ENCODE measurements at places on chromosomes 5 and 9.

GRCh38 chr5:16707869-16708192 lies 91.0 kb upstream of the RETREG1 start:
- H3K4me3 ChIP-seq, result no peak overlapping the region
- no peaks in the 10 kb centered on the region for H3K4me1 ChIP-seq
- DNase-seq, result no peak
- H3K36me3 ChIP-seq, result peaks cover 64% of the 10 kb centered on the region
- H3K27me3 ChIP-seq, result no peaks in the 10 kb centered on the region
- no peak overlapping the region for H3K27ac ChIP-seq

- H3K36me3 ChIP-seq, result no peaks in the 10 kb centered on the region
- no peak for DNase-seq
- H3K27me3 ChIP-seq, result no peaks in the 10 kb centered on the region
- H3K27ac ChIP-seq, result no peak overlapping the region
Observed at GRCh38 chr9:34500623-34501267, 22.0 kb downstream of the ENHO start.

DNA sequence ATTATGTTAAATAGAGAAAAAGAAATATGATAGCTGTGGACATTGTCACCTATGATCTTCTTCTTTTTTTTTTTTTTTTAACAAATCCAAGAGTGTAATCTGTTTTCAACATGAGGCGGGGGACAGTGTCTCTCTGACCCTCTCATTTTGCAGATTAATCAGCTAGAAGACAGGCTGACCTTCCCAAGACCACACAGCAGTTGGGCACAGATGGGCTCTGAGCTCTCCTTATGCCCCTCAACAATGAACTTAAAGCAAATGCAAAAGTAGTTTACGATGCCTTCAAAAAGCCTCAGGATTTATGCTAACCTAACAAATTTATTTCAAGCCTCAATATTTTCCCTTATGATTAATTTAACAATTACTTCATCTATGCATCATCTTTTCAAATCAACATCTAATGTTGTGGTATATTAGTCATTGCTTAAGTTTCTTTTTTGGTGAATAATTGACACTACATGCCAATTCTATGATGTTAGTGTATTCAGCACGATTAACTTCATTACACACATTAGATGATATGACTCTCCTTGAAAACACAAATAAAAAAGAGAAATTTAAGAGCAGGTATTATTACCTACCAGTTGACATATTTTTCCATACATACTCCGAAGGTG lies 7.4 kb downstream of the NFIL3 start:
- H3K36me3 ChIP-seq, result no peaks in the 10 kb centered on the region
- peaks cover 42% of the 10 kb centered on the region for H3K4me1 ChIP-seq
- no peak overlapping the region for H3K27ac ChIP-seq
- no peak overlapping the region for H3K4me3 ChIP-seq
- DNase-seq, result no peak
- H3K27me3 ChIP-seq, result no peaks in the 10 kb centered on the region

- no peaks in the 10 kb centered on the region for H3K36me3 ChIP-seq
- H3K4me3 ChIP-seq, result no peak overlapping the region
- H3K27me3 ChIP-seq, result no peaks in the 10 kb centered on the region
Observed at GRCh38 chr5:8340739-8341344, 471.9 kb downstream of the MTRR start.

- no peaks in the 10 kb centered on the region for H3K27me3 ChIP-seq
- DNase-seq, result no peak
- no peak overlapping the region for H3K4me3 ChIP-seq
- no peaks in the 10 kb centered on the region for H3K36me3 ChIP-seq
- no peak overlapping the region for H3K27ac ChIP-seq
- H3K4me1 ChIP-seq, result peaks cover 20% of the 10 kb centered on the region
Observed at GRCh38 chr9:87255431-87256155, 242.1 kb upstream of the DAPK1 start.

DNA sequence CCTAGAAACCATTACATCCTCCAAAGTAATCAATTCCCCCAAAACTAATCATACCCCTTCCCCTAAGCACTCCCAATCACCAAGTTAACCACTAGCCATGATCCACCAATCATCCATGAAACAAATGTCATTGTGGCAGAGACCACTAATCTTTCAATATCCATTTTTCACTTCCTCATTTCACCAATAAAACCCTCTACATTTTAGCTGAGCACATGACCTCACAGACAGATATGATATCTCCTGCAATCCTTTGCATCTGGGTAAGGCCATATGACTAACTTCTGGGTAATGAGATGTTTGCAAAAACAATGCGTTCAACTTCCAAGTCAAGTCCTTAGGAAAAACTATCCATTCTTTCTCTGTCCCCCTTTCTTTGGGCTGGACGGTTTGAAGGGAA lies 20.7 kb downstream of the OR2S2 start:
- H3K4me1 ChIP-seq, result no peaks in the 10 kb centered on the region
- H3K36me3 ChIP-seq, result no peaks in the 10 kb centered on the region
- no peak overlapping the region for H3K27ac ChIP-seq
- no peaks in the 10 kb centered on the region for H3K27me3 ChIP-seq
- DNase-seq, result no peak

- H3K4me1 ChIP-seq, result peaks cover 23% of the 10 kb centered on the region
- peak within 1 kb of the TSS; percentile 95 for H3K4me3 ChIP-seq
- no peaks in the 10 kb centered on the region for H3K27me3 ChIP-seq
- no peaks in the 10 kb centered on the region for H3K36me3 ChIP-seq
- peak; percentile 76 for DNase-seq
Observed at GRCh38 chr5:78985116-78985724, at the start of gene ARSB. Gene ARSB, minus strand, starts transcription at chr5:78985310. Its CDS starts 62 bp downstream, at chr5:78985248.
